ENCODE measurements at places on chromosomes 2 and 18.

DNA sequence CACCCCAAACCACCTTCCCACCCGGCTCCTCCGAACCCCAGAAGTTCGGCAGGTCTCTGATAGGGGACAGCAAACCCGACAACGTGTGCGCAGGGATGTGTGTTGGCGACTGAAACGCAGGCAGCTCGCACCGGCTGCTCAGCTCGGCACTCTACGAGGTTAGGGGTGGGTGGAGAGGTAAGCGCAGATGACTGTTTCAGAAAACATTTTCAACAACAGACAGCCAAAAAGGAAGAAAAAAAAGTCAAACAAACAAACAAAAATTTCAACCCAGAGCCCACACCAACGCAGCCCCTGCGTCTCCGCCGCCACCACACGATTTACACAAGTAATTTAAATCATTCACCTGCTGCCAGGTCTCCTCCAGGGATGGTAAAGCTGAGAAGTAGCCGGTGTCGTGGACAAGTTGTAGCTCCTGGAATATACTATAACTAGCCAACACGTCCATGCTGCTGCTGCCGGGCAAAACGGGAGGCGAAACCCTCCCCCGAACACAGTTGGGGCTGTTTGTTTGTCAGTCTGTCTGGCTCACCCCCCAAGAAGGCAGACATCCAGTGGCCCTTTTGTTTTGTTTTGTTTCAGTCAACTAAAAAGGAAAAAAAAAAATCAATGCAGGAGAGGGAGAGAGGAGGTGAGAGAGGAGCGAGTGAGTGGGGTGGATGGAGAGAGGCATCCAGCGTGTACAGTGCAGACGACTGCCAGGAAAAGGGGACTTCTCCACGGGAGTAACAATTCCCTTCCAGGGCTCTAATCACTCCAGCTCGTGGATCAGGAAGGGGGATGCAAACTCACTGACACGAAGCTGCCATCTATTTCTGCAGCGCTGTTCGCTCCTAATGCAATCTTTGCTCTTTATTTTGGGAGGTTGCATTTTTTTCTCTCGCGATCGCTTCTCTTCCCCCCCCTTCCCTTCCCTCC lies at the start of gene KLF7:
TSS of gene KLF7 (minus strand) at position 828 of the 918 bp plus-strand sequence. CDS start at position 448, 380 bp downstream.
- DNase-seq: peak; percentile 43

GRCh38 chr2:97849881-97850528 lies 136.6 kb downstream of the ZAP70 start:
- no peak for DNase-seq

- no peak for DNase-seq
These were observed 124.9 kb downstream of the RDH14 start for GRCh38 chr2:18435426-18436037.

DNA sequence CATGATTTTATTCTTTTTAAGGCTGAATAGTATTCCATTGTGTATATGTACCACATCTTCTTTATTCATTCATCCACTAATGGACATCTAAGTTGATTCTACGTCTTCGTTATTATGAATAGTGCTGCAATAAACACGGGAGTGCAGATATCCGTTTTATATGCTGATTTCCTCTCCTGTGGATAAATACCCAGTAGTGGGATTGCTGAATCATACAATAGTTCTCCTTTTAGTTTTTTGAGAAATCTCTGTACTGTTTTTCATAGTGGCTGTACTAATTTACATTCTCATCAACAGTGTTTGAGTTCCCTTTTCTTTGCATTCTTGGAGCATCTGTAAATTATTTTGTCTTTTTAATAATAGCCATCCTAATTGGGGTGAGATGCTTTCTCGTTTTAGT lies 114.5 kb downstream of the RGPD3 start:
- no peak for DNase-seq

DNA sequence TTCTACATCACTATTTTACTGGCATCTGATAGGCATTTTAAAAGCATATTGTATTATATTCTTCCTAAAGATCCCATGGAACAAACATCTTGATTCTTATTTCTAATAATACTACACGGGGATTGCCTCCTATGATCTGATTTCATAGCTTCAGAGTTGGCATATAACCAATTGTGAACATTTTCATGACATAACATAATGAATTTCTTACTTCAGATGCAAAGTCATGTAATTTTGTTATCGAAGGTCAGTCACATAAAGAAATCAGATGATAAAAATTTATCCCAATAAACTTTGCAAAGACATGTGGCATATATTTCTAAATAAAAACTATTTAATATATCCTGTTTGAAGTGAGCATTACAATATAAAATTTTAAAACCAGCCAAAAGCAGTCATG lies 93.3 kb downstream of the COL5A2 start:
- no peak for DNase-seq

GRCh38 chr2:17749753-17750438 lies 3.7 kb downstream of the SMC6 start:
- no peak for DNase-seq

DNA sequence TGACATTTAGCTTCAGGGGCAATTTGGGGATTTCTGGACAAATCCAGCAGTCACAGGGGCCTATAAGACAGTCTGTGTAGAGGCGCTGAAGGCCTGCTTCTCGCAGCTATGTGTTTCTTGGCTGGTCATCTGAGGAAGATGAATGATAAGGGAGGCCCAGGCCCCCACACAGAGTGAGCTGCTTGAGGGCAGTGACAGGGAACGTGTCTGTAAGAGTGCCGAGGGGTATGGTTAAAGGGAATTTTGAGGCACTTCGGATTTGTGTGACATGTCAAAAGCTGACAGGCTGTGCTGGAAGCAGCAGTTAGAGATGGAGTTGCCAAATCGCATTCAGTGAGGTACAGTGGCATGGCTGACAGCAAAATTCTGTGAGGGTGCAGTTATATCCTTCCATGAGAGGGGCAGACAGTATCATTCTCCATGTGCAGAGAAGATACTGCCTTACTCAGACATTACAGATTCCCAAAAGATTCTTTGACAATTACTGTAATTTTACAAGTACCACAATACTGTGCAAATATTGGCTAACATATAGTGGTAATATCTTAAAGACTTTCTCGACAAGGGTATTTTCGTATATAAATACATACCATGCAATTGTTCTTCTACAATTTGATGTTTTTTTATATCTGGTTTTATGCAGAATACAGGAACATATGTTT lies 74.0 kb downstream of the CERS6 start:
- DNase-seq: no peak

DNA sequence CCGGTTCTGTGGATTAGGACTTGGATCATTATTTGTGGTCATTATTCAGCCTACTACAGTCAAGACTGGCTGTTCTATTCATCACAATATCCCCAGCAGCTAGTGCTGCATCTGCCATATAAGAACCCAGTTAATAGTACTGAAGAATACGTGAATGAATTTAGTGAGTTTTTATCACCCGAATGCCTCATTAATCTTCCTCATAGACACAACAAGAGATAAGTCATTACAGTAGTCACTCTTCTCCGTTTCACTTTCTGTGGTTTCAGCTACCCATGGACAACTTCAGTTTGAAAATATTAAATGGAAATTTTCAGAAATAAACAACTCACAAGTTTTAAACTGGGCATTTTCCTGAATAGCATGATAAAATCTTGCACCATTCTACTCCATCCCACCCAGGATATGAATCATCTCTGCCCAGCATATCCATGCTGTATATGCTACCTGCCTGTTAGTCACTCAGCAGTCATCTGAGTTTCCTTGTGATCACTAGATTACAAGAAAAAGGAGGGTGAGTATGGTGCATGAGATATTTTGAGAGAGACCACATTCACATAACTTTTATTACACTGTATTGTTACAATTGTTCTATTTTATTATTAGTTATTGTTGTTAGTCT lies 363.7 kb upstream of the CHAC2 start:
- no peak for DNase-seq

DNA sequence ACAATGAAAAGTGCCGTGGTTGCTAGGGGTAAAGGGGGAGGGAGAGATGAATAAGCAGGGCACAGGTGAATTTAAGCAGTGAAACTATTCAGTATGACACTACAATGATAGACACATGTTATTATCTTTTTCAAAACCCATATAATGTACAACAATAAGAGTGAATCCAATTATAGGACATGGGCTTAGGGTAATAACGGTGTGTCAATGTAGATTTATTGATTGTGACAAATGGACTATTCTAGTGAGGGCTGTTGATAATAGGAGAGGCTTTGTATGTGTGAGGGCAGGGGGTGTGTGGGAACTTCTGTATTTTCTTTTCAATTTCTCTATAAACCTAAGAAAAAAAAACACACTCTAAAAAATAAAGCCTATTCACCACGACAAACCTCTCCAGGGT lies 223.8 kb downstream of the RIT2 start:
- no peak for DNase-seq

DNA sequence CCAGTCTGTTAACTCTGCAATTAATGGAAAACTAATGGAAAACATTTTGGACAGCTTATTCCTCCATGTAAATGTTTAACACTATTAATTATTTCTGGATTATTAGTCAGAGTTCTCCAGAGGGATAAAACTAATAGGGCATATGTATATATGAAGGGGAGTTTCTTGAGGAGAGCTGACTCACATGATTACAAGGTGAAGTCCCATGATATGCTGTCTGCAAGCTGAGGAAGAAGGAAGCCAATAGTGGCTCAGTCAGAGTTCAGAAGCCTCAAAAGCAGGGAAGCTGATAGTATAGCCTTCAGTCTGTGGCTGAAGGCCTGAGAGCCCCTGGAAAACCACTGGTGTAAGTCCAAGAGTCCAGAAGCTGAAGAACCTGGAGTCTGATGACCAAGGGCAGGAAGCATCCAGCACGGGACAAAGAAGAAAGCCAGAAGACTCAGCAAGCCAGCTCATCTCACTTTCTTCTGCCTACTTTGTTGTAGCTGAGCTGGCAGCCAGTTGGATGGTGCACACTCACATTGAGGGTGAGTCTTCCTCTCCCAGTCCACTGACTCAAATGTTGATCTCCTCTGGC lies 136.0 kb downstream of the PTH2R start:
- no peak for DNase-seq

GRCh38 chr2:117989854-117990438 lies 23.9 kb downstream of the CCDC93 start:
- no peak for DNase-seq

GRCh38 chr2:17835516-17835915 lies 19.3 kb downstream of the MSGN1 start:
- no peak for DNase-seq

- no peak for DNase-seq
These were observed 309.7 kb downstream of the IRS1 start for GRCh38 chr2:226489775-226490541.

DNA sequence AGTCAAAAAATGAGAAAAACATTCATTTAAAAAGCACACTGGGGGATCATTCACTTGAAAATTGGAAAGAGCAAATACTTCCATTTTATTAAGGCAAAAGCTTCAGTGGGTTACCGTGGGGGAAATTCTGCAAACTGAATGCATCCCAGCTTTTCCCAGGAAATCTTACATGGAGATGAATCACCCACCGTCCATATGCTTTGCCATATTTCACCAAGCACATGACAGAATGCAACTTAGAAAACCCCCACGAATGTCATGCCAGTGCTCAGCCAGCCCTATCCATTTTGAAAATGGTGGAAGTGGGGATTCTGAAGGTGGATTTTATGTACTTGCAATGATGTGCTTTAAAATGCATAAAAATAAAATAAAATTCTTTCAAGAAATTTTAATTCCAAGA lies 485.5 kb upstream of the ID2 start:
- DNase-seq: no peak

GRCh38 chr18:36169938-36170337 lies 17.4 kb upstream of the MOCOS start:
- no peak for DNase-seq

DNA sequence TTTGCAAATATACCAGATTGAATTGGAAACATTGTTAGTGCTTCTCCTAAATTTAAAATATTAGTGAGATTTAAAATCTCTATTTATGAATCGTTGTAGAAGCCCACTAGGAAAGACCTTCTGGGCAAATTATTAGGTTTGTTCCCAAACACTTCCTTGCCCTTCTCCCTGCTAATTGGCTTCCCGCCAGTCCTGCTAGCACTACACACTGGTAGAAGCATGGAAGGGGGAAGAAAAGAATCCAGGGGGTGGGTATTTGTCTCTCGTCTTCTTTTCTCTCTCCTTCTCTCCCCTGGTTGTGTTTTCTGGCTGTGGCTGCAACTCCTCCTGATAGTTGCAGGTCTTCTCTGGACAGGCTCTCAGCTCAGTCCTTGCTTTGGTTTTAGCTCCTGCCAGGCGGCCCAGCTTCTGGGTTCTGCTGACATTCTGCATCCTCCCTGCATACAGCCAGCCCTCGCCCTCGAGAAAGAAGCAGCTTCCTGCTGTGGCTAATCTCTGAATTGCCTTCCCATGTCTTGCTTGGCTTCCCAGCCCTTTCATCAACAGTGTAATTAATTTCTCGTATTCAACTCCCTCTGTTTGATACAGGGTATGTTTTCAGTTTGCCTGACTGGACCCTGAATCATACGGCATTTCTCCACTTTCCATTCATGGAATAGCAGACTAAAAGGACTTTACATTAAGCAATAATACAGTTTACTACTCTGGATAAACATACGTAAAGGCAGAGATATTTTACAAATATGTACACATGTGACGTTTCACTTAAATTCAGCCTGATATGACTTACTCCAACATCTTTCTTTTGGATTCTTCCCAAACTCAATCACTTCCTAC lies 6.9 kb upstream of the PARD3B start:
- no peak for DNase-seq

DNA sequence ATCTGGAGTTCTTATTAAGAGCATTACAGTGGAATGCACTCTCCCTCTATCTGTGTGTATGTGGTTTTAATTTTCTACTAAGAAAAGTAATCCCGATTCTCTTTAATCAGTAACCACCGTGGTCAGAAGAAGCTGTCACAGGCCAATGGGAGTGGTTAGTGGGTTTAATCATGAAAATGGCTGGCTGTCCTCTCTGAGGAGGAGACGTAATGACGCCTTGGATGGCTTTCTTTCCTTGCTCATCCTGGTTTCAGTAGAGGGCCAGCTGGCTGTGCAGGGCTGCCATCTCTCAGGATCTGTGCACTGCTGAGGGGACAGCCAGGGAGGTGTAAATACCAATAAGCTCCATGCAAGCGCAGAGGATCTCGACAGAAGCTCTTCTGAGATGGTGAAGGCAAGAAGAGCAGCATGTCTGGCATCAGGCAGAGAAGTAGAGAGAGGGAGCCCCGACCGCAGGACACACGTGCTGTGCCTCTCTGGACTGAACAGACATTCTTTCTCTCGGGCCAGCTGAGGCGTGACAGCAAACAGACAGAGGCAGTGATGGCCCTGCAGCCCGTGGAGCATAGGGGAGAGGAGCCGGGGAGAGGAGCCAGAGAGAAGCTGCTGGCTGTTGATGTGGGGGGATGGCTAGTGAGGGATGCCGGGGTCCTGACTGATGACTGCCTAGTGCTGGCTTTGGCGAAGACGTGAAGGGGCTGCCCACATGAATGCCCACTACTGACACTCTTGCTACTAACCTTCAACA lies 65.1 kb upstream of the DAPL1 start:
- DNase-seq: no peak

- DNase-seq: no peak
These were observed 267.0 kb upstream of the HS6ST1 start for GRCh38 chr2:128585706-128586105.
